ENCODE measurements at places on chromosomes 16 and 17.

- DNase-seq: no peak
Observed at GRCh38 chr17:50428831-50429424, 2.9 kb downstream of the ACSF2 start.

DNA sequence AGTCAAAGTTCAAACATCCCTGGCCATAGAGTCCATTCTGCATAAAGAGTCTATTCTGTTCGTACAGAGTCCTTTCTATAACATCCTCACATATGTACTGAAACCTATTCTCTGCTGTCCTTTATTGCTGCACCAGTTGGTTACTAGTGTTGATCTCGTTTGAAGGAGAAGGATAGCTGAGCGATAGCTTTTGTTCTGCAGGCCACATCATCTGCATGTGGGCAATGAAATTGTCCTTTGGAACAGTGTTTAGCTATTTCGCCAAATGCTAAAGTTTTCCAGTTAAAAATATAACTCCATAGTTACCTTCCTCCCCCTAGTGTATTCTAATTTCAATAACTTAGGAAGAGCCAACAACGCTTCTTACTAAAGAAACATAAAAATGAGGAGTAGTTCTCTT is 6.0 kb downstream of the RHOT1 start:
- DNase-seq: no peak

GRCh38 chr16:58002936-58003335 is 1.7 kb downstream of the USB1 start:
- no peak for DNase-seq

DNA sequence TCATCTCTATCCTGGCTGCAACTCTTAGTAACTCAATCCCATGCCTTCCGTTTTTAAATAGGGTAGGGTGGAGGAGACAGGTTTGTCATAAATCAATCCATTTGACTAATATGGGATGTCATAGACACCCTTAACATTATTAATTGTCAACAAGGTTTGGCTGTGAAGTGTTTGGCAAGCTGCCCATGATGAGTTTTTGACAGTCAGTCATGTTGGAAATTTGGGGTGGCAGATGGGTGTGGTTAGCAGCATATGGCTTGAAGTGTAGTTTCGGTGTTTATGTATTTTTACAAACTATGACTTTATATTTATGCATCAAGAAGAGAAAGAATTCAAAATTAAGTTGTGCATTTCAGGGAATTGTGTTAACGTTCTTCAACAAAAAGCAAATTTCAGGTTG is 221.8 kb upstream of the CDH5 start:
- no peak for DNase-seq

DNA sequence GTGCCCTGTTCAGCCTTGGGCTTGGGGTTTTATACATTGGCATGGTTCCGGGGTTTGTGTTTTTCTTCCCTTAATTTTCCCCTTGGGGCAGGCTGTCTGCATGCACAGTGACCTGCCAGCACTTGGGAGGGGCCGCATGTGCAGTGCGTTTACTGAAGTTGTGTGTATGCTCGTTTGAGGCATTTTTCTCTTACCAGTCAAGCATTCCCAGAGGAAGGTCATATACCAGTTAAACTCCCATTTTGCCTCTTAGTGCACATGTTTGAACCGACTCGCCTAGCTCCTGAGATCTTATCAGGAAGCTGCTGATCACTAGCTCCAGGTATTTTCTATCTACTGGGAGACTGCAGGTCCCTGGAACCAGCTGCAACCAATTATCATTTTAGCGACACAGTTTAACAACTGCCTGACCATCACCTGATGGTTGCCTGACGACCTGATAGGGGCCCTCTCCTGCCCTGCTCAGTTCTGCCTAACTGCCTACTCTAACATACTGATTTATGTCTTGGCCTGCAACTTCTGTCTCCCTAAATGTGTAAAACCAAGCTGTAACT is 51.4 kb downstream of the MFSD11 start:
- no peak for DNase-seq

GRCh38 chr16:13958474-13958873 is 38.5 kb downstream of the ERCC4 start:
- no peak for DNase-seq

DNA sequence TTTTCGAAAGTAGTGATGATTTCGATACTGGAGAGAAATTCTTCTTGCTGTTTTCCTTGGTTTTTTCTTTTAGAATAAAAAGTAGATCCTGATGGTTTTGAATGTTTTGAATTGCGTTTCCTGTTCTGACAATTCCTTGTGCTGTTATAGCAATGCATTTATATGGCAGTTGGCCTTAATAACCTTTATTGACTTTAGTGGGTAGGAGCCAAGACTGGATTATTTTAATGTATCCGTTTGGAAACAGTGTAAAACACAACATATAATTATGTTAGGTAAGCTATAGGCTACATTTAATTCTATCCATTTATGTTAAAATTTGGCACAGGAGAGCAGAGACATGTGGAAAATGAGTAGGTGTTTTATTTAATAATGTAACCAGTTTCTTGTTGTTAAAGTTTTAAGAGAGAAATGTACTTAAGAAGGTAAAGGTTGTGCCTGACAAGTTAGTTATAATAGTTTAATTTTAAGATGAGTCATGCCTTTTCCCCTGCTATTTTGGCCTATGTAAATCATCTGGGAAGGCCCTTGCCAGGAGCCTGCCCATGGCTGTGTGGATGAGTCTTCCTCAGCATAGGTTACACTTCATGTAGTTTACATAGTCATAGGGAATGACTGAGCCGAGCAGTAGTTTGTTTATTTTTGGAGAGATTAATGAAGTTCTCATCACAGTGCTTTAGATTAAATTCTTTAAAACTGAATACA is 189.9 kb downstream of the FTO start:
- no peak for DNase-seq

DNA sequence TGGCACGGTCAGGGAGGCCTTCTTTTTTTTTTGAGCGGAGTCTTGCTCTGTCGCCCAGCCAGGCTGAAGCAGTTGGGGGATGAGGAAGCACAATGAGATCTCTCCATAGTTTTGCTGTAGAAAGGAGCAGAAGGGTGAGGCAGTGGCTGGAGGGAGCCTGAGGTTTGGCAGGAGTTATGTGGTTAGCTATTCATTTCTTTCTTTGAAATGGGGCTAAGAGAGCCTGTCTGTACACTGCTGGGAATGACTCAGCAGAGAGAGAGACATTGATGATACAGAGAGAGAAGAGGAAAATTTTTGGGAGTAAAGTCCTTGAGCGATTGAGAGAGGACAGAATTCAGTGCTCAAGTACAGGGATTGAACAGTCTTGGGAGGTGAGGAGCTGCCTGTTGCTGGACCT is 22.1 kb downstream of the NOS2 start:
- DNase-seq: no peak

DNA sequence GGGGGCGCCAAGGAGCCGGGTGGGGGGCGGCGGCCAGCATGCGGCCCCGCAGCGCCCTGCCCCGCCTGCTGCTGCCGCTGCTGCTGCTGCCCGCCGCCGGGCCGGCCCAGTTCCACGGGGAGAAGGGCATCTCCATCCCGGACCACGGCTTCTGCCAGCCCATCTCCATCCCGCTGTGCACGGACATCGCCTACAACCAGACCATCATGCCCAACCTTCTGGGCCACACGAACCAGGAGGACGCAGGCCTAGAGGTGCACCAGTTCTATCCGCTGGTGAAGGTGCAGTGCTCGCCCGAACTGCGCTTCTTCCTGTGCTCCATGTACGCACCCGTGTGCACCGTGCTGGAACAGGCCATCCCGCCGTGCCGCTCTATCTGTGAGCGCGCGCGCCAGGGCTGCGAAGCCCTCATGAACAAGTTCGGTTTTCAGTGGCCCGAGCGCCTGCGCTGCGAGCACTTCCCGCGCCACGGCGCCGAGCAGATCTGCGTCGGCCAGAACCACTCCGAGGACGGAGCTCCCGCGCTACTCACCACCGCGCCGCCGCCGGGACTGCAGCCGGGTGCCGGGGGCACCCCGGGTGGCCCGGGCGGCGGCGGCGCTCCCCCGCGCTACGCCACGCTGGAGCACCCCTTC is 484 bp downstream of the FZD2 start:
- DNase-seq: peak; percentile 62

GRCh38 chr17:76584427-76585032 is 1.1 kb downstream of the ST6GALNAC2 start:
- no peak for DNase-seq
